ENCODE measurements at places on chromosomes 16 and 17.

DNA sequence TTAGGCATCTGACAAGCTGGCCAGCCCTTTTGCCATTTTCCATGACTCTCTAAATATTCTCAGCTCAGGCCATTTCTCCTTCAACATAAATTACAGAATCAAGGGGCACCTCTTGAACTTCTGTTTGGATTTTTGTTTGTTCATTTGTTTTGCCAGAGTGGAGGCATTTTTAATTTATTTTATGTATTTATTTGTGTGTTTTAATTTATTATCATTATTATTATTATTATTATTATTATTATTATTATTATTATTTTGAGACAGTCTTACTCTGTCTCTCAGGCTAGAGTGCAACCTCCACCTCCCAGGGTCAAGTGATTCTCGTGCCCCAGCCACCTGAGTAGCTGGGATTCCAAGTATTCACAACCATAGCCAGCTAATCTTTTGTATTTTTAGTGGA is 1578.0 kb downstream of the CDH8 start:
- DNase-seq: no peak

GRCh38 chr17:19928299-19928698 is 49.3 kb downstream of the AKAP10 start:
- no peak for DNase-seq

- DNase-seq: no peak
Measured at GRCh38 chr16:14284930-14285512, 213.9 kb downstream of the MRTFB start.

- DNase-seq: no peak
Measured at GRCh38 chr16:65392806-65393565, 271.1 kb upstream of the CDH11 start.

GRCh38 chr16:49993579-49993978 is 31.4 kb upstream of the CNEP1R1 start:
- DNase-seq: no peak

GRCh38 chr16:2970563-2970962 is 1.4 kb downstream of the PAQR4 start:
- DNase-seq: no peak

DNA sequence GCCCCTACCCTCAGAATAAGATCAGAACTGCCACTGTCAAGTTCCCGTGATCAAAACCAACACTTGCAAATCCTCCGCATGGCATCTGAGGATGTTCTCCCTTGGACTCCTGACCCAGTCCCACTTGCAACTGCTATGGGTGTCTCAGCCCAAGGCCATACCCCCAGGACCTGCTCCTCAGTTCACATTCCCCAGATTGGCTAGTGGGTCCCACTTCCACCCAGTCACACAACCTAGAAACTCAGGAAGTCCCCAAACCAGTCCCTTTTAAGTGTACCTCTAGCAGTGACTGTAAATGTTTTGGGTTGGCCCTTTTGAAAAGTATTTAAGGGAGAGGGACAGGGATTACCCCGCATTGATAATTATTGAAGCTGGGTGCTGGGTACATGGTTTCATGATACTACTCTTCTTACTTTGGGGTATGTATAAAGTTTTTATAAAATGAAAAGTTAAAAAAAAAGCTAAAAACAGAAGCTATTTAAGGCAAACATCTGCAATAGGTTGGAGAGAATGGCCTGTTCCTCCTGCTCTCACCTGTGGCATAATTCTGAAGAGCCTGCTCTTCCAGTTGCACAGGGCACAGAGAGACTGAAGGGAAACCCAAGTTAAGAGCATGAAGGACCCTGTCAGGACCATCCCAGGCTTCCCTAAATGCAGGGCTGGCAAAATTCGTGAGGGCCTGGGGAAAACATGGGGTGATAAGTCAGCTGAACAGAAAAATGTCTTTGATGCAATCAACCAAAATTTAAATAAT is 42.5 kb downstream of the ERN1 start:
- no peak for DNase-seq

GRCh38 chr16:87017371-87018012 is 299.7 kb downstream of the C16orf95 start:
- DNase-seq: no peak

DNA sequence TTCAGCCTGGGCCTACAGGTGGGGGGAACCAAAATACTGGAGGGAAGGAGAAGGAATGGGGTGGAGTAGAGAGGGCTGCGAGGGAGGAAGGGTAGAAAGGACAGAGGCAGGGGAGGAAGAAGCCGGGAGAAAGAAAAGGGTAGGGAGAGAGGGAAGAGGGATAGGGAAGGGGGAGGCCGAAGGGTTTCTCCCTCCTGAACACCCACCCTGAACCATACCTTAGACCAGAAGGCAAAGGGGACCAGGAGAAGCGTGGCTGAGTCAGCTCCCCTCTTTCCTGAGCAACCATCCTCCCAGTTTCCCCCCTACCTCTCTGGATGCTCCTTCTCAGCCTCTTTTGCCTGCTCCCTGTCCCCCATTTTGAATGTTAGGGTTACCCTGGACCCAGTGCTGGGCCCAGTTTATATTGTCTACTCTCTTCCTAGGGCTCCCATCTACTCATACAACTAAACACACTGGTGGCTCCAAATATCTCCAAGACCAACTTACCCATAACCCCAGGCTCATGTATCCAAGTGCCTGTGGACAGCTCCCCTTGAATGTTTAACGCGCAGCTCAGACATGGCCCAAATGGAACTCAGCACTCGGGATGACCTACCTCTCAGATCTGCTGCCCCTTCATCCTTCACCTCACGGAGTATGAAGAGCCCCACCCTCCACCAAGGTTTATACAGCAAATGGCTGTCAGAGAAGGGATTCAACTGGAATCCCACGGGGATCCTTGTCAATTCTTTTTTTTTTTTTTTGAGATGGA is 7.8 kb downstream of the TSPOAP1 start:
- DNase-seq: no peak

Data from stimulated activated CD4-positive, alpha-beta T cell treated with anti-CD3 and anti-CD28 coated beads, TNF-alpha, amount 100 ng/mL, for 24 hours (primary cell).